ENCODE measurements at places on chromosomes 7 and 10. TPM values are rescaled to one million over a fixed set of nuclear protein-coding genes. Genes with fewer than 3 reads are reported as not detected.
A peak's percentile ranks its signal among the peaks of the same experiment; 100 is the strongest.

GRCh38 chr10:86596266-86596665 is 58.1 kb upstream of the OPN4 start:
- no peaks in the 10 kb centered on the region for H3K27me3 ChIP-seq
- no peaks in the 10 kb centered on the region for H3K36me3 ChIP-seq
- H3K4me3 ChIP-seq, result no peak overlapping the region
- no peak for DNase-seq

GRCh38 chr10:125151553-125152449 is 8.6 kb downstream of the CTBP2 start:
- no peaks in the 10 kb centered on the region for H3K36me3 ChIP-seq
- H3K4me3 ChIP-seq, result peak overlapping the region; percentile 23
- peak; percentile 86 for DNase-seq
- H3K27ac ChIP-seq, result peak overlapping the region; percentile 98

GRCh38 chr10:58723966-58724365 is 211.3 kb downstream of the BICC1 start:
- DNase-seq, result no peak
- no peaks in the 10 kb centered on the region for H3K36me3 ChIP-seq
- H3K27me3 ChIP-seq, result no peaks in the 10 kb centered on the region
- H3K4me1 ChIP-seq, result no peaks in the 10 kb centered on the region
- H3K4me3 ChIP-seq, result no peak overlapping the region
- H3K27ac ChIP-seq, result no peak overlapping the region

DNA sequence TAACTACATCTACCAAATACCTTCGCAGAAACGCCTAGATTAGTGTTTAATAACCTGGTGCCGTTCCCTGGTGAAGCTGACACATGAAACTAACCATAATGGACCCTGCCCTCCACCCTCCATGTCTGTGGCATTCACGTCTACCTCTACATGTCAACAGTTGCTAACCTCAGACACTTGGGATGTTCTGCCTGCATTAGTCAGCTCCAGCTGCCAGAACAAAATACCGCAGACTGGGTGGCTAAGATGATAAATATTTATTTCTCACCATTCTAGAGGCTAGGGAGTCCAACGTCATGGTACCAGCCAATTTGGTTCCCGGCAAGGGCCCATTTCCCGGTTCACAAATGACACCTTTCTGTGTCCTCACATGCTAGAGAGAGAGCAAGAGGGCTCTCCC is 118.5 kb upstream of the CHST15 start:
- H3K4me3 ChIP-seq, result no peak overlapping the region
- DNase-seq, result no peak
- no peaks in the 10 kb centered on the region for H3K4me1 ChIP-seq
- H3K27me3 ChIP-seq, result no peaks in the 10 kb centered on the region
- no peaks in the 10 kb centered on the region for H3K36me3 ChIP-seq

GRCh38 chr10:98339799-98340198 is 71.8 kb upstream of the LOXL4 start:
- H3K27me3 ChIP-seq, result no peaks in the 10 kb centered on the region
- no peaks in the 10 kb centered on the region for H3K36me3 ChIP-seq
- H3K4me3 ChIP-seq, result no peak overlapping the region
- peak; percentile 39 for DNase-seq
- H3K27ac ChIP-seq, result no peak overlapping the region

- no peaks in the 10 kb centered on the region for H3K4me1 ChIP-seq
- no peak overlapping the region for H3K4me3 ChIP-seq
- H3K27me3 ChIP-seq, result no peaks in the 10 kb centered on the region
- no peak overlapping the region for H3K27ac ChIP-seq
These were observed 1346.3 kb downstream of the REEP3 start for GRCh38 chr10:64867501-64867962.

PLXDC2 gene
- 12.0 TPM for total RNA-seq

SORCS1 gene
- total RNA-seq, result 0.40 TPM
